NCI-H526 (cell line): ENCODE measurements at places on chromosomes 6 and 20.

GRCh38 chr6:31079656-31080261 lies 32.6 kb downstream of the C6orf15 start:
- DNase-seq: peak; percentile 17

- no peak for DNase-seq
Measured at GRCh38 chr6:103538381-103538780, 1321.3 kb downstream of the HACE1 start.

DNA sequence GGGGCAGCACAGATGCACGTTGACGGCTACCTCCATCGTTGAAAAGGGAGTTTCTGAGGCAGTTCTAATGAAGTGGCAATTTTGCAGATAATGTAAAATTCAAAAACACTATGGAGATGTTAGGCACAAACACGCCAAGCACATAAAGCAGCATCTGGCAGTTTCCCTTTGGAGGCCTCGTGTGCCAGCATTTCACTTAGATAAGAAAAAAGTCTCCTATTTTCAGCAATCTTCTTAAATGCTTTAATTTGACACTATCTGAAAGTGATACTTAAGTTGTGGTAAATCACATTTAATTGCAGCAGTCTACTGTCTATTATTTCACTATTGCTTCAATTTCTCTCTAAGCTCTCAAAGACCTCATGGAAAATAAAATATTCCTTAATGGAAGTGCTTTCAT lies 125.3 kb upstream of the PROKR2 start:
- no peak for DNase-seq

DNA sequence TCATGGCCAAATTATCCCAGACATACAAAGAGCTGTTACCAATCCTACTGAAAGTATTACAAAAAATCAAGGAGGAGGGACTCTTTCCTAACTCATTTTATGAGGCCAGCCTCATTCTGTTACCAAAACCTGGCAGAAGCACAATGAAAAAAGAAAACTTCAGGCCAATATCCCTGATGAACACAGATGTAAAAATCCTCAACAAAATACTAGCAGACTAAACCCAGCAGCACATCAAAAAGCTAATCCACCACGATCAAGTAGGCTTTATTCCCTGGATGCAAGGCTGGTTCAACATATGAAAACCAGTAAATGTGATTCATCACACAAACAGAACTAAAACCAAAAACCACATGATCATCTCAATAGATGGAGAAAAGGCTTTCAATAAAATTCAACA lies 109.2 kb downstream of the C6orf118 start:
- DNase-seq: no peak

DNA sequence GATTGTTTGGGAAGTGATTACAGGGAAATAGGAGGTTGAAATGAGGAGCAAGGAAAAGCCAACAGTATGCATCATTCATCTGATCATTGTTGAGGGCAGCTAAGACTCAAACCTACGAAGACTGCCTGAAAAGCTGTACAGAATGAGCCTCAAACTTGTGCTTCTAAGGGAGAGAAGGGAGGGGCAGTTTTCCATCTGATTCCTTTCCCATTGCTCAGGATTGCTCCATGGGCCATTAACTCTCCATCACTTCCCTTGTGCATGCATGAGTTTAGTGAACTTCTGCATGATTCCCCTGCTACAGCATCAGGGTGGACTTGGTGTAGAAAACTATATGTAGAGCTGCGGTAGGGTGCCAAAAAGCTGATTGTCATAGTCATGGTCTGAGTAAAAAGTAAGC lies 742.7 kb upstream of the SLC35B3 start:
- no peak for DNase-seq

- DNase-seq: no peak
Measured at GRCh38 chr20:53278555-53278954, 306.4 kb downstream of the TSHZ2 start.

DNA sequence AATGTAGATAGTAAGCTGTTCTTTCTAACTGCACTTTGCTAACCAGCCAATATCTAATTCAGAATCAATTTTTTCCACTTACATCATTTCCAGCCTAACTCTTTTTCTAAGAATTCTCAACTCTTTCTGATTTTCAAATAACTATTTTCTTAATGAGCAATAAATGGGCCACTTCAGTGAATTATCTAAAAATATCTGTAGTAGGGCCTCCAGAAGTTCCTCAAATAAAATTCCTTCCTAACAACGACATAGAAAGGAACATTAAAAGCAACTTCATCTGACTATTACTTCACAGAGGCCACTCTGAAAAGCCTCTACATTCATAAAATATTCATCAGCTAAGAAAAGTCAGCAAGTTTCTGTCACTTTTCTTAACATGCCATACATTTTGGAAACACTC lies 4.8 kb downstream of the COL12A1 start:
- no peak for DNase-seq

DNA sequence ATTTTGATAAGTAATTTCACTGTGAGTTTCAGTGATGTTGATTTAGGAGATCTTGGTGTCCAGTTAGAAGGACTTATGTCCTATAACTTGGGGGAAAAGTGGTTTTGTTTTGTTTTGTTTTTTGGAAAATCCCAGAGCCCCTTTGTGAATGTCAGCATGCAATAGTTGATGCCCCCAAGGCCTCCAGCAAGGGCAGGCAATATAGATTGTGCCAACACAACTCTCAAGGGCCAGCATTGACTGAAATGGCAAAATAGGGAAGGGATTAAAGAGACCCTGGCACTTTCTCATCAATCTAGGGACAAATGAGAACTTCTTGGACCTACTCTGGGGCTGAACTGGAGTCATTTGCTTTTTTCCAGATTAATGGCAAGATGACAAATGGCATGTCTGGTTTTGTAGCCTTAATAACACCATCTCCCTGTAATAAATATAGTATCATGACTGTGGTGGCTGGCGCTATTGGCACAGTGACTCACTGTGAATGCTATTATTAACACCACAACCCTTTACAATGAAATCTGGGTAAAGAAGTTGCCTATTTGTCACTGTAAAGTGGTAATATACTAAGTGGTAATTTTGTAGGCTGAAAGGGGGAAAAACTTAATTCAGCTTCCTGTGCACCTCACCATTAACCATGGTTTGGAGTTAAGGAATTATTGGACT lies 51.8 kb downstream of the ABRACL start:
- DNase-seq: no peak

GRCh38 chr6:39666706-39667489 lies 58.3 kb downstream of the KIF6 start:
- peak; percentile 53 for DNase-seq

DNA sequence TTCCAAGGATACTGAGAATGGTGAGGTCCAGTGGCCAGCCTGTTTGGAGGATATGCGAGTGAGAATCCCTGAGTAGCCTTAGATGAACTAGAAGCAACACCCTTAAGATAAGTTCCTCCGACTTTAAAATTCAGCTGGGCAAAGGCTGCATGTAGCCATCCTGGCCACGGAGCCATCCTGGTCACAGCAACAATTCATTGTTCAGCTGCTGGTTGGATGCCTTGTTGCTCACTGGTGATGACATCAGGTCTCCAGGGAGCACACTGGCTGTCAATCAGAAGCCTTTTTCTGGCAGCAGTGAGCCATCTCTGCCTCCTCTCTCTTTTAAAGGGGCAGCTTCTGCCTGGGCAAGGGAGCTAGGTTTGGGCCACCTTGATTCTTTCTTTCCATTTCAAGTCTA lies 22.4 kb upstream of the RIMS4 start:
- DNase-seq: no peak

- no peak for DNase-seq
Measured at GRCh38 chr6:169363590-169363989, 109.9 kb upstream of the THBS2 start.

DNA sequence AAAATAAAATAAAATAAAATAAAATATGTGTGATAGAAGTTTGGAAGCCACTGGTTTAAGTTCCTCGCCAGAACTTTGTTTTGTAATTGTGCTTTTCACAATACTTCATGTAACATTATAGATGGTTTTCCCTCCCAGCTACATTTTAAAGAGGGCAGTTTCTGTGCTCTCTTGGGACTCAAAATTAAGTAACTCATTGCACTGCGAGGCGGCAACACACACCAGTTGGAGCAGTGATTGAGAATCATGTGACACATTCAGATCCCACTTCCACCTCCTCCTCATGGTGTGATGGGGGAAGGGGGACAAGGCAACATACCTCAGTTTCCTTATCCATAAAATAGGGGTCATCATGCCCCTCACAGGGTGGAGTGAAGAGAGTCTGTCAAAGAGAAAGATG lies 7.5 kb downstream of the C2 start:
- no peak for DNase-seq

GRCh38 chr6:37698264-37699137 lies 818 bp upstream of the MDGA1 start:
- peak; percentile 90 for DNase-seq

- DNase-seq: no peak
Measured at GRCh38 chr6:74689601-74690000, 516.3 kb downstream of the COL12A1 start.

DNA sequence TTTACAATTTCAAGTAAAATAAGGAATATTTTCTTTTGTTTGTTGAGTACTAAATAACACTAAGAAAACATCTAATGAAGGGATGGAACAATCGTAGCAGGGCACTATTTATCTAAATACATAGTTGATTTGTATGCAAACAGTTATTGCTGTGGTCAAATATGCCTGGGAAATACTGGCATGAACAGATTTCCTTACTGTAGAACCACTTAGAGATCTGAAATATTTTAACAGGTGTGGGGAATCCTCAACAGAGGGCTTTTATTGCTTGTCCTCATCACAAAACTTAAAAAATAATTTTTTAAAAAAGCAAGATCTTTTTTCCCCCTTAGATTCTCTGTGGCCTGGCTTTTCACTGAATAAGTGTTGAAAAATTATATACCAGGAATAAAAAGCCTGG lies 233.0 kb upstream of the FAM83B start:
- DNase-seq: no peak

- DNase-seq: no peak
Measured at GRCh38 chr6:136611746-136612145, 61.5 kb upstream of the MAP7 start.

DNA sequence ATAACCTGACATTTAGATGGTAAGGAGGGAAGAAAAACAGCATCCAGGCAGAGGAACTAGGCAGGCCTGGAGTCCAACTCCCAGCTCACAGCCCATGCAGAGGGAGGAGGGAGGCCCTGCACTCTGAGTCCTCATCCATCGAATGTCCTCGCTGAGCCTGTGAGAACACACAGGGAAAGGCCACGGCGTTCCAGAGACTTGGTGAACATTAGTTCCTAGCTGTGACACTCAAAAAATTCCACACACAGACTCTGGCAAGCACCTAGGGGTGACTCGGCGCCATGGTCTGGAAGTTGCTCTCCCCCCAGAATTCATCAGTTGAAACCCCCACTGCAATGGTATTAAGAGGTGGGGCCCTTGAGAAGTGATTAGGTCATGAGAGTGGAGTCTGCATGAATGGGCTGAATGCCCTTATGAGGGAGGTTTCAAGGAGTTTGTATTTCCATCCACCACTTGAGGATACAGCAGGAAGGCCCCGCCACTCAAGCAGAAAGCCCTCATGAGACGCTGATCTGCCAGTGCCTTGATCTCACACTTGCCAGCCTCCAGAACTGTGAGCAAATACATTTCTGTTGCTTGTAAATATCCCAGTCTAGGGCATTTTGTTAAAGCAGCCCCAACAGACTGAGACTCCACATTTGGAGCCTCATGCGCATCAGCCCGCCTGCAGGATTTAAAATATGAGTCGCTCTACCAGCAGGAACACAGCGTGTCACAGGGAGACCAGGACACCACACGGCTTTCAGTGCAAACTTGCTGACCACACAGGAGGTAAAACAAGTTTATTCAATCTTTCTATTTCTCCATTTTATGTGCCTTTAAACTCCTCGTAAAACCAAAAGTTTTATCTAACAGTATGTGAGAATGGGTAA lies 73.9 kb downstream of the WDR27 start:
- no peak for DNase-seq

DNA sequence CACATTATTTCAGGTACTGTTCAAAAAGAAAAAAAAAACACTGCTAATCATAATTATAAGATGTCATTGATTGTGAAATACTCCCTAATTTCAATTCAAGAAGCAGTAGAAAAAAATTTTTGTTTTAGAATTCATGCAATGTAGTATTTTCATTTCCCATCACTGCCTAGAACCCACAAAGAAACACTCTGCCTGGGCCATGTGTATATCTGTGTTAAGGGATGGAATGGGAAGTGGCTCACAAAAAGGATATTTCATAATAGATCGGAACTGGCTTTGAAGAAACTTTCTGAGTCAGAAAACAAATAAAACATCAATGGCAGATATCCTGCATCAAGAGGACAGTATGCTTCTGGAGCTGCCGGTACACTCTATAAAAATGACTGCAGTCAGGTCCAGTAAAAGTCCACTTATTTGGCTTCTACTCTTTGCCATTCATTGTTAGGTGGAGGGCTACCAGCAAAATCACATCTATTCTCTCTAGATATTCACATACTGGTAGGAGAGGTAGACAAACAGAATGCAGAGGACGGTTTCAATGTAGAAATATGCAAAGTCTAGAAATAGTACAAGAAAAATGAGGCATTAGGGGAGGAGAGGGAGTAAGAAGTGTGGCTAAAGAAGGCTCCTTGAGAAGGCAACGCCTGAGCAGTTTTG lies 135.0 kb upstream of the TNFAIP3 start:
- no peak for DNase-seq

DNA sequence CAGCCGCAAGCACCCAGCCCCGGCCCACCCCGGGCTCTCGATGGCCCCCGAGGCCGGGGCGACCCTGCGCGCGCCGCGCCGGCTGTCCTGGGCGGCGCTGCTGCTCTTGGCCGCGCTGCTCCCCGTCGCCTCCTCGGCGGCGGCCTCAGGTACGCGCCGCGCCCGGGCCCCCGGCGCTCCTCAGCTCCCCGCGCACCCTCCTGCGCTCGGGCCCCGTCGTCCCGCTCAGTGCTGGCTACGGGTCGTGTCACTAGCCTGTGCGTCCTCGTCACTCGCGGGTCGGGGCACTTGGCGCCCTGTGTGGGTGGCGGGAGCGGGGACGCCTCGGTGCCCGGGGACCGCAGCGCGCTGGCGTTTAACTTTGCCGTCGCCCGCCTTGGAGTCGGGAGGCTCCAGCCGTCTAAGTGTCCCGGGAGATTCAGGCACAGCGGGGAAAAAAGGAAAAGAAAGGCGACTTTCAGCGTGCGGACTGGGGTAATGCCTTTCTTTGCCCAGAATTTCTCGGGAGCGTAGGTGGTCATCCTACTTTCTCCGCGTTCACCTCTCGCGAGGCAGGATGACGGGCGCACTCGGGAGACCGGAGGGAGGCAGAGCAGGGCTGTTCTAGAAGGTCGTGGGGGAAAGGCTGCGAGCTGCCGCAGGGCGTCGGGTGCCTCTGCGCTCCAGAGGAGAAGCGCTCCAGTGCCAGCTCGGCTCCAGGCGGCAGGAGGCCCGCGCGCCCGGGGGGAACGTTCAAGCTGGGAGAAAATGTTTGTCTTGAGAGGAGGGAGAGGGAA lies 545 bp downstream of the FNDC1 start:
- peak; percentile 55 for DNase-seq

GRCh38 chr20:63765082-63765873 lies 25.7 kb downstream of the SLC2A4RG start:
- no peak for DNase-seq

DNA sequence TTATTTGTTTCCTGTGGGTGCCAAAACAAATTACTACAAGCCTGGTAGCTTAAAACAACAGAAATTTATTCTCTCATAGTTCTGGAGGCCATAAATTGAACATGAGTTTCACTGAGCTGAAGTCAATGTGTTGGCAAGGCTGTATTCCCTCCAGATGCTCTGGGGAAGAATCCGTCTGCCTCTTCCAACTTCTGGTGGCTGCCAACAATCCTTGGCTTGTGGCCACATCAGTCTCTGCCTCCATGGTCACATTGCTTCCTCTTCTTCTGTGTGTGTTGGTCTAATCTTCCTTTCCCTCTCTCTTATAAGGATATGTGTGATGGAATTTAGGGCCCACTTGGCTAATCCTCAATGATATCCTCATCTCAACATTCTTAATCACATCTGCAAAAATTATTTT lies 92.8 kb upstream of the EPB41L1 start:
- no peak for DNase-seq

GRCh38 chr20:47727170-47727880 lies 58.0 kb downstream of the SULF2 start:
- no peak for DNase-seq
